ENCODE measurements at places on chromosomes 3 and 15.
A peak's percentile ranks its signal among the peaks of the same experiment; 100 is the strongest.

DNA sequence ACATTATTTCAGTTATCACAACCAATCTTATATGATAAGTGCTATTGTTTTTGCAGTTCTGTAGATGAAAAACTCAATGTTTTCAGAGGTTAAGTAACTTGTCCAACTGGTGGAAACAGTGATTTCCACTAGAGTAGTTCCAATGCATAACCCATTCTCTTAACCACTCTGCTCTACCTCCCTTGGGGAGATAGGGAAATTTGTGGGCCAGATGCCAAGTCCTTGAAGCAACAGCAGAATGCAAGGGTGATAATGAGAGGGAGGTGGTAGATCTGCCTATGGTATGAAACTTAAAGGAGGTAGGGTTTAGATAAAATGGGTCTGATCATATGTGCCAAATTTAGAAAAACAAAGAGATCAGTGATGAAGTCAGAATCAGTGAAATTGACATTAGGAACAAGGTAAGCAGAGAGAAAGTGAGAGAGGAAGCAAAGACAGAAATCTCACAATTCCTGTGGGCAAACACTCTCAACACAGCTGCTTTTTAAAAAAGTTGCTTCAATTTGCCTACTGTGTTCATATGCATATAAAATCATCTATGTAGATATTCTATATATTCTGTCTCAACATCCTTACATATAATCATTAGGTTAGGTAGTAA, 50.5 kb upstream of the UBP1 start:
- no peaks in the 10 kb centered on the region for H3K4me1 ChIP-seq
- DNase-seq, result no peak
- no peak overlapping the region for H3K4me3 ChIP-seq
- H3K36me3 ChIP-seq, result no peaks in the 10 kb centered on the region
- no peaks in the 10 kb centered on the region for H3K27me3 ChIP-seq

DNA sequence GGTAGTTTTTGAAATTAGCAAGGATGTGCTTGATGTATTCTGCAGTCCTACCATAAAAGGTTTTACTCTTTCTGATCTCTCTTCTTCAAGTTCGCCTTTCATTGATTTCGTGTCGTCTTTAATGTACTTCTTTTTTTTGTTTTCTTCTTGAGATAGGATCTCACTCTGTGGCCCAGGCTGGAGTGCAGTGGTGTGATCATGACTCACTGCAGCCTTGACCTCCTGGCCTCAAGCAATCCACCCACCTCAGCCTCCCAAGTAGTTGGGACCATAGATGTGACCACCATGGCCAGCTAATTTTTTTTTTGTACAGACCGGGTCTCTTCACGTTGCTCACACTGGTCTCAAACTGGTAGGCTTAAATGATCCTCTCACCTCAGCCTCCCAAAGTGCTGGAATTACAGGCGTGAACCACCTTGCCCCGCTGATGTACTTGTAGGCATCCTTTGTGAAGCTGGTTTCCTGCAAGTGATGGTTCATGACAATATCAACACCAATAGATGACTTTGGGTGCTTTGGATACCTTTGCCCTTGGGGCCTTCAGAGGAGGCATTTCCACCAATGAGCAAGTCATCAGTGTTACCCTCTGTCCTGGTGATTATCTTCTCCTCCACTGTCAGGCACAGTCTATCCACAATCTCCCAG, 28.9 kb upstream of the RNF7 start:
- no peaks in the 10 kb centered on the region for H3K36me3 ChIP-seq
- peaks cover 2% of the 10 kb centered on the region for H3K27me3 ChIP-seq
- no peak overlapping the region for H3K27ac ChIP-seq
- no peak overlapping the region for H3K4me3 ChIP-seq

DNA sequence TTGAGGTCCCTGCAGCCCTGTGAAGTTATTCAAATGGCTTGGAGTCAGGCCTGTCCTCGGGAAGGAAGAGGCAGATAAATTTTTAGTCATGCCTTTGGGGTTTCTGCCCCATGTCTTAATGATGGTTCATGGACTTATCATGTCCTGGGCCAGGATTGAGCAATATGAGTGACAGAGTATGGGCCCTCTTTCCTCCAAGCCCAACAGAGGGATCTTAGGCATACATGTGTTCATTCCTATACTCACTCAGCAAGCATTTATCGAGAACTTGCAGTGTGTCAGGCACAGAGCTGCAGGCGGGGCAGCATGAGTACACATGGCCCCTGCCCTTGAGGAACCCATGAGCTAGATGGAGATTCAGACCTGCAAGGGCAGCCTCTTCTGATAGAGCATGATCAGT, 6.2 kb downstream of the ESYT3 start:
- no peak overlapping the region for H3K4me3 ChIP-seq
- no peaks in the 10 kb centered on the region for H3K36me3 ChIP-seq
- DNase-seq, result no peak

GRCh38 chr3:139830817-139831216, 104.2 kb upstream of the CLSTN2 start:
- no peaks in the 10 kb centered on the region for H3K4me1 ChIP-seq
- H3K36me3 ChIP-seq, result no peaks in the 10 kb centered on the region
- H3K27me3 ChIP-seq, result no peaks in the 10 kb centered on the region
- no peak overlapping the region for H3K4me3 ChIP-seq

DNA sequence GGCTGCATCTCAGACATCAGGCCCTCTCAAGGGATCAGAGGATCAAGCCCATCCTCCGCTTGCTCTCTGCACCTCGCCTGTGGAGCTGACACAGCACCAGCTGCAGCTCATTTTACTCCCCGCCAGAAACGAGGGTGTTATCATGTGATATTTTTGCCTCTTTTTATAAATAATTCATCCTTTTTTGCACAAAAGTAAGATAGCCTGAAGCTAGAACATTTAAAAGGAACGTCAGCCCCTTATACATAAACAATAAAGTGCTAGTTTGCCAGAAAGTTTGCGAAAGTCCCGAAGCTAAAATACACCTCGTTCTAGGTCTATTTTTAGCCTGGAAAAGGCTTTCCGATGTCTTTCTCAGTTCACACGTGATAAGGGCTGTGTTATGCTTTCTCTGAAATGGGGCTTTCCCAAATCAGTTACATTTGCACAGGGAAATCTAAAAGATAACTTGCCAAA, 9.6 kb upstream of the FAM174B start:
- H3K27ac ChIP-seq, result no peak overlapping the region
- H3K4me1 ChIP-seq, result no peaks in the 10 kb centered on the region
- no peaks in the 10 kb centered on the region for H3K36me3 ChIP-seq

GRCh38 chr15:42921342-42921731, 759 bp upstream of the TTBK2 start:
- no peaks in the 10 kb centered on the region for H3K27me3 ChIP-seq
- DNase-seq, result peak; percentile 17
- peaks cover 29% of the 10 kb centered on the region for H3K4me1 ChIP-seq
- H3K4me3 ChIP-seq, result peak overlapping the region; percentile 97
- peak overlapping the region; percentile 68 for H3K27ac ChIP-seq
- no peaks in the 10 kb centered on the region for H3K36me3 ChIP-seq

DNA sequence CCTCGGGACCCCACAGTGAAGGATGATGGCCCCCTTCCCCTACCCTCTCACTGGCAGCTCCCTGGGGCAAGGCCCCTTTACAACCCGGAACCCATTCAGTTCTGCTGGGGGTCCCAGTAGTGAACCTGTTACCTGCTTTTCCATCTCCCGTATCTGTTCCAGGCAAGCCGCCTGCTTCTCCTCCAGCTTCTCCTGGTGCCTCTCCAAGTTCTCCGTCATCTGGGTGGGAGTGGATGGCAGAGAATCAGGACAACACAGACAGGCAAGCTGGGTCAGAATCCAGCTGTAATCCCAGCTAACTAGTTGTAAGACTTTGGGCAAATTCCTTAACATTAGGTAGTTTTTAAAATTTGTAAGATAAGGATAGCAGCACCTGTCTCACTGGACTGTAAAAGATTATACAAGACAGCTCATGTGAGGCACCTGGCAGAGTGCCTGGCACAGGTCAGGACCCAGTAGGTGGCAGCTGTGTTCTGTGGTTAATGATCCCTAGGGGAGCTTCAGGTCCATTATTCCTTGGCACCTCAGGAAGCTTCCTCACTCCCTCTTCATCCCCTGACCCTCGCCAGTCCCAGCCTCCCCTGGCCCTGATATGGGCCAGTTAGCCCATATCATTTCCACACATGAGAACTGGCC, 6.4 kb upstream of the ANKRD63 start:
- H3K27ac ChIP-seq, result no peak overlapping the region
- H3K4me3 ChIP-seq, result no peak overlapping the region
- H3K36me3 ChIP-seq, result peaks cover 39% of the 10 kb centered on the region
- no peaks in the 10 kb centered on the region for H3K27me3 ChIP-seq
- no peak for DNase-seq

DNA sequence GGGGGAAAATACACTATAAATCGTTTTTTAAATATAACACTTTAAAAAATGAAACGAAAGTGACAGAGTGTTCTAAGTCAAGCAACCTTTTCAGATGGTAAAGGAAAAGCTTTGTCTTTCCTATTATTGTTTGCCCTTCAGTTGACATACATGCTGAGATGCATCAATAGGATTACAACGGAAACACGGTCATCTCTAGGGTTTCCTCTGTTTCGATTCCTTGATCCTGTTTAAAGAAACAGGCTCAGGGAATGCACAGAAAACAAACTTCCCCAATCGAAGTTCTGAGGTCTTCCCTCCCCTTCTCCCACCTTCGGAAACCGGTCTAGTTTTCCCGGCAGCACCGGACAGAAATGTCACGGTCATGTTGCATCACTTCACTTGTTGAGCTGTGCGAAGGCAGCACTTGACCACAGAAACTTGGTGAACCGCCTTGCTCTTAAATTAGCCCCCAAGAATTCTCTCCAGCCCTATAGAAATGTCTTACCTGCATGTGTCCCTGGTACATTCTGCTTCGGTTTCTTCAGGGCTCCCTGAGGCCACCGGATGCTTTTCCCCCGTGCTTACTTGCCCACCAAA, 556 bp downstream of the PEX5L start:
- no peaks in the 10 kb centered on the region for H3K36me3 ChIP-seq
- DNase-seq, result no peak
- H3K27ac ChIP-seq, result no peak overlapping the region
- H3K4me1 ChIP-seq, result no peaks in the 10 kb centered on the region
- H3K27me3 ChIP-seq, result peaks cover 29% of the 10 kb centered on the region
- no peak overlapping the region for H3K4me3 ChIP-seq
